ENCODE measurements at places on chromosomes 3 and 15. TPM values are rescaled to one million over a fixed set of nuclear protein-coding genes. Genes with fewer than 3 reads are reported as not detected.

Gene ZNF80
- not detected for total RNA-seq

Gene TTLL13
- 0.14 TPM for total RNA-seq

Gene ADAMTS17
- total RNA-seq, result 0.18 TPM

Gene DGKG
- total RNA-seq, result 7.6 TPM

Gene SOX14
- not detected for total RNA-seq
